ENCODE measurements at places on chromosomes 12 and 14. TPM values are rescaled to one million over a fixed set of nuclear protein-coding genes. Genes with fewer than 3 reads are reported as not detected.

DNA sequence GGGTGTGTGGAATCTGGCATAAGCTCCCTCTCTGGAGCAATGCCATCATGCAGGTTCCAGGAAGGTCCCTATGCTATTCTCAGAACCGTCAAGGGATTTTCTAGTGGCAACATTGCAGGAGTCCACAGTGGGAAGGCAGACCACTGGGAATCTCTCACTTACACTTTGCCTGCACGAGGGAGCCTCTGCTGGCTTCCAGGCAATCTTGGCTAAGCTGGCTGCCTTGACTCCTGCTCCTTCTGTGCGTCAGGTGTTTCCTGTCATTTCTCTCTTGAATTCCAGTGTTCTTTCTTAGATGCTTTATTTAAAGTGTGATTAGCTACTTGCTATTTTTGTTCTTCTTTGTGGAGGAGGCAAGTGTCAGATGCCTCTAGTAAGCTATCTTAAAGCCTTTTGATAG is 414.0 kb upstream of the ATP2B1 start:
- DNase-seq = no peak

GRCh38 chr12:94157981-94158411 is 9.6 kb downstream of the PLXNC1 start:
- no peak for DNase-seq

GRCh38 chr12:96006727-96007126 is 10.6 kb upstream of the HAL start:
- no peak for DNase-seq

GRCh38 chr12:121189131-121189530 is 20.8 kb upstream of the P2RX4 start:
- no peak for DNase-seq

IFI27 gene
- 164 TPM for total RNA-seq

NINJ2 gene
- 8.6 TPM for total RNA-seq

Measured in Right ventricle myocardium inferior (tissue), 1 donor.